ENCODE measurements at places on chromosomes 6 and 20. TPM values are rescaled to one million over a fixed set of nuclear protein-coding genes. Genes with fewer than 3 reads are reported as not detected.

- no peaks in the 10 kb centered on the region for H3K36me3 ChIP-seq
- no peaks in the 10 kb centered on the region for H3K4me1 ChIP-seq
- DNase-seq = no peak
- no peak overlapping the region for H3K27ac ChIP-seq
Observed at GRCh38 chr6:135141728-135142127, 39.4 kb upstream of the MYB start.

- DNase-seq = peak; percentile 54
- no peaks in the 10 kb centered on the region for H3K36me3 ChIP-seq
- H3K27me3 ChIP-seq = no peaks in the 10 kb centered on the region
- H3K27ac ChIP-seq = peak overlapping the region; percentile 70
- peak overlapping the region; percentile 4 for H3K4me3 ChIP-seq
Observed at GRCh38 chr6:129490521-129491255, 219.3 kb downstream of the ARHGAP18 start.

DNA sequence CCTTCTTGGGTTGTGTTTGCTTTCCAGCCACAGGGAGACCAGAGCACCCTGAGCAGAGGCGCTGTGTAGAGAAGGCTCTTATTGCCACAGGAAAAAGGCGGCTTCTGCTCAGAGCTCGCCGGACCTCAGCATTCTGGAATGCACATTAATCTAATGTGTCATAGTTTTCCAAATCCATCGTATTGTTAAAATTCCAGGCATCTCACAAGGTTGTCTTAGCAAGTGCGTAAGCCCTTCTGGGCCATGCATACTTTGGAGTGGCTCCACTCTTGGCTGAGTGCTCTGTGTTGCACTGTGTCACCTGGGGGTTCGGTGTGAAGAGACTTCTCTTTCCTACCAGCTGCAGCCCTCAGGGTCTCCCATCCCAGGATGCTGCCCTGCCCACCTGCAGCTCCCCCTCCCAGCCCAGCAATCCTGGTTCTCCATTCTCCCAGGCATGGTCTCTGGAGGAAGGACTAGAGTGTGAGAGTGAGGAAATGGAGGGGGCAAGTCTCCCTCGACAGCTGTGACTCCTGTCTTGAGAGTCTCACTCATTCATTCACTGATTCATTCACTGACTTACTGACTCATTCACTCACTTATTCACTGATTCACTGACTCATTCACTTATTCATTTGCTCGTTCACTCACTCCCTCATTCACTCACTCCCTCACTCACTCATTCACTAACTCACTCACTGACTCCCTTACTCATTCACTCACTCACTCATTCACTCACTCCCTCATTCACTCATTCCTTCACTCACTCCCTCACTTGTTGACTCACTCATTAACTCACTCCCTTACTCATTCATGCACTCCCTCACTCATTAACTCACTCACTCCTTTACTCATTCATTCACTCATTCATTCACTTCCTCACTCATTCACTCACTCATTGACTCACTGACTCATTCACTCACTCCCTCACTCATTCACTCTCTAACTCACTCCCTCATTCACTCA is 83.7 kb upstream of the MPC1 start:
- no peak overlapping the region for H3K27ac ChIP-seq
- no peak overlapping the region for H3K4me3 ChIP-seq
- H3K36me3 ChIP-seq = no peaks in the 10 kb centered on the region
- DNase-seq = no peak
- H3K4me1 ChIP-seq = peaks cover 3% of the 10 kb centered on the region

DNA sequence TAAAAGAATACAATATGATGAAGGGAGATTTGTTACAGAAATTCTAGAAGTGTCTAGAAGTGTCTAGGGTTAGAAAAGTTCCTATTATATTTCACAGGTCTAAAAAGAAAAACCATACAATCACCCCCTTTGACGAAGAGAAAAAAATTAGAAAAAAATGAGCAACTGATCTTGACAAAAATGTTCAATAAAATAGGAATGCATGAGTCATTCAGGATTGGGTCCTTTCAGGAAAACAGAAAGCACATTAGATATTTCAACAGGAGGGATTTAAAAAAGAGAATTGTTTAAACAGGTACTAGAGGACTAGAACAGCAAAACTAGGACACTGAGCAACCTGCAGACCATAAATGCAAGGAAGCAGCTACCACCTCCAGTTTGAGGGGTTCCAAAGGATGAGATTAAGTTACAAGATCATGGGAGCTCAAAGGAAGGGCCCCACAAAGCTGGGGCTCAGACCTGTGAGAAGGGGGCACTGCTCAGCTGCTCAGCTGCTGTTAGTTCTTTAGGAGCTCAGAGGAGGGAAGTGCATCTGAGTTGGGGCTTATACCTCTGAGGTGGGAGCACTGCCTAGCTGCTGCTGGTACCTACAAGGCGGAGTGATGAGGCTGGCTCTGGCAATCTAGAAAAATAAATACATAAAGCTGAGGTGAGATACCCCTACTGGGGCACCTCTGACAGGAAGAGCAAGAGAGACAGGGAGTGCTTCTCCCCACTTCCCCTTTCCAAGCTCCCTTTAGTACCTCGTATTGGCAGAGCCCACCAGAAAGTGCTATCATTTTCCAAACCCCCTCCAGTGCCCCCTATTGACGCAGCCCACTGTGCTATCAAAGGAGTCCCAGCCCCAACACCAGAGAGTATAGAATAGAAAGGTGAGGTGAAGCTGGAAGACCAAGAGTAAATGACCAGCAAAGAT is 27.1 kb upstream of the BEND6 start:
- H3K4me3 ChIP-seq = no peak overlapping the region
- no peaks in the 10 kb centered on the region for H3K4me1 ChIP-seq
- H3K27me3 ChIP-seq = no peaks in the 10 kb centered on the region

PRRT1 gene
- total RNA-seq = 1.3 TPM

MANEA gene
- total RNA-seq = 20.1 TPM

SLA2 gene
- total RNA-seq = 0.13 TPM

DNA sequence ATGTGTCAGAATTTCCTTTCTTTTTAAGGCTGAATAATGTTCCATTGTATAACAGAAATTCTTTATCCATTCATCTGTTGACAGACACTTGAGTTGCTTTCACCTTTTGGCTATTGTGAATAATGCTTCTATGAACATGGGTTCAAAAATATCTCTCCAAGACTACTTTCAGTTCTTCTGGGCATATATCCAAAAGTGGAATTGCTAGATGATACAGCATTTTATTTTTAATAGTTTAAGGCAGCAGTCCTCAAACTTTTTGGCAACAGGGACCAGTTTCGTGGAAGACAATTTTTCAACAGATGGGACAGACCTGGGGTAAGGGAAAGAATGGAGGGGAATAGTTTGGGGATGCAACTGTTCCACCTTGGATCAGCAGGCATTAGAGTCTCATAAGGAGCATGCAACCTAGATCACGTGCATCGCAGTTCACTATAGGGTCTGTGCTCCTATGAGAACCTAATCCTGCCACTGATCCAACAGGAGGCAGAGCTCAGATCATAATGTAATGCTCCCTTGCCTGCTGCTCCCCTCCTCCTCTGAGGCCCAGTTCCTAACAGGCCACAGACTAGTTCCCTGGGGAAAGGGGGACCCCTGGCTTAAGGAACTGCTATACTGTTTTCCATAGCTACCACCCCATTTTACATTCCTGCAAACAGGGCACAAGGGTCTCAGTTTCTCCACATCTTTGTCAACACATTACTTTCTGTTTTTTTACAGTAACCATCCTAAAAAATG is 239.9 kb upstream of the RNF217 start:
- DNase-seq = no peak
- H3K27me3 ChIP-seq = no peaks in the 10 kb centered on the region
- H3K27ac ChIP-seq = no peak overlapping the region
- H3K4me3 ChIP-seq = no peak overlapping the region

LRRC73 gene
- total RNA-seq = 2.9 TPM

CFB gene
- 5.6 TPM for total RNA-seq

DNA sequence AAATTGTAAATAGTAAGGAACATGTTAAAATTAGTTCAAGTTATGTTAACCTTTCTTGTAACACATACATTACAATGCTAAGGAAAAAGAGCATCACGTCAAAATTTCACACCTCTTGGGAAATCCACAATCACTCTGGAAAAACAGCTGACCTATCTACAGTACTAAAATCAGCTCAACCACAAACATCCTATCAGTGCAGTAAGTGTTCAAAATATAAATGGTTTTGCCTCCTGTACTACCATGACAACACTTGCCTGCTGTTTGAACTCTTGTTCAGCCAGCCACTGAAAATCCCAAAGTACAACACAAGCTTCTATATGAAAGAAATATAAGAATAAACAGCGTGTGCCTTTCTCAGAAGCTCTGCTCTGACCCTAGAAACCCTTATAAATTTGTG is 83.5 kb upstream of the PLN start:
- H3K4me3 ChIP-seq = no peak overlapping the region
- DNase-seq = no peak
- H3K27ac ChIP-seq = no peak overlapping the region
- H3K36me3 ChIP-seq = no peaks in the 10 kb centered on the region
- H3K27me3 ChIP-seq = no peaks in the 10 kb centered on the region
- no peaks in the 10 kb centered on the region for H3K4me1 ChIP-seq

DNA sequence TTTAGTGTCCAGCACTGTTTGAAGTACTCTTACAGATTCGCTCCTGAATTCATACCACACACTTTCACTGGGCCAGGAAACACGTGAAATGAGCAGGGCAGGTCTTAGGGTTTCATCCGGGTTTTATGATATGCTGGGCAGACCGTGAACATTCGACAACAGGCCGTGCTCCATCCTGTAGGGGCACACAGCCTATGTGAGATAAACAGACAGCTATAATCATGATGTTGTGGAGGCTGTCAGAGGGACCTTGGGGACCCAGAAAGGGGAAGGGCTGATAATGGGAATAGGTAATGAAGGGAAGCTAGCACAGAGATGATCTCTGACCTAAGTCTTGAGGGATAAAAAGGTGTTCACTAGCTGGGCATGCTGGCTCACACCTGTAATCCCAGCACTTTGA is 110.4 kb downstream of the RIN2 start:
- H3K4me1 ChIP-seq = peaks cover 9% of the 10 kb centered on the region
- H3K27me3 ChIP-seq = no peaks in the 10 kb centered on the region
- no peaks in the 10 kb centered on the region for H3K36me3 ChIP-seq
- H3K27ac ChIP-seq = no peak overlapping the region
- H3K4me3 ChIP-seq = no peak overlapping the region
- DNase-seq = no peak

HSP90AB1 gene
- total RNA-seq = 1,253 TPM

DNA sequence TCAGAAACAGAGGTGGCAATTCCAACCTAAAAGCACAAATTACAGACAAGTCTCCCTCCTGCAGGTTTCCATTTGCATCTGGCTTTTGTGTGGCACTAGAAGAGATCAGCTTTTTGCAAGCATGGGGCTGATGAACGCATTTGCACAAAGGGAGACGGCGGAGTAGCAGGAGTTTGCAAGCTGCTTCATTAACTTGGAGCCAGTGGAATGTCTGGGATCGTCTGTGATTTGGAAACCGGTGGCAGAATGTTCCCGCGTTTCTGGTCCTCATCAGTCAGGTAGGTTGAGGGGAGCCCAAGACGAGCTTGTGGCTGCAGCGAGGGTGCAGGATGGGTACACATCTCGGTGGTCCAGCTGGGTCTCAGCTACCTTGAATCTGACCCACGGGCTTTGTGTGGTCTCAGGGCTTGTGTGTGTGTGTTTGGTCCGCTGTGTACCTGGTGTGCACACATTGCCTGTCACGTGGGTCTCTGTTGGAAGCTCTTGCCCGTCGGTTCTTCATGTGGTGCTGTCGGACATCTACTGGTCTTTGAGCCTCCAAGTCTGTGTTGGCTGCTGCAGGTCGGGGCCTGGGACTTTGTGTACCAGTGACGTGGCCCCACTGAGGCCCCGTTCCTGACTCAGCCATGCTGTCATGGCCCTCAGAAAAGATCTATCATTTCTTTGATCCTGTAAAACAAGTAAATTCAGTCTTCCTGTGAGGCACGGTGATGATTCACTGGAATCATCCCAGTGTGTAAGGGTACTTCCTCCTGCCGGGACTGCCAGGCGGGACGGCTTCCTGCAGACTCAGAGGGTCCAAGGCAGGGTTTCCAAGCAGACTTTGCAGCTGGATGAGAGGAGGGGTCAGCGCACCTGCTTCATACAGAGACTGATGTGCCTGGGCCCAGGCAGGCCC is 12.4 kb upstream of the MYT1 start:
- no peaks in the 10 kb centered on the region for H3K27me3 ChIP-seq
- H3K4me1 ChIP-seq = no peaks in the 10 kb centered on the region
- H3K4me3 ChIP-seq = no peak overlapping the region
- no peak for DNase-seq
- no peak overlapping the region for H3K27ac ChIP-seq

SMAP1 gene
- total RNA-seq = 41.9 TPM

DNA sequence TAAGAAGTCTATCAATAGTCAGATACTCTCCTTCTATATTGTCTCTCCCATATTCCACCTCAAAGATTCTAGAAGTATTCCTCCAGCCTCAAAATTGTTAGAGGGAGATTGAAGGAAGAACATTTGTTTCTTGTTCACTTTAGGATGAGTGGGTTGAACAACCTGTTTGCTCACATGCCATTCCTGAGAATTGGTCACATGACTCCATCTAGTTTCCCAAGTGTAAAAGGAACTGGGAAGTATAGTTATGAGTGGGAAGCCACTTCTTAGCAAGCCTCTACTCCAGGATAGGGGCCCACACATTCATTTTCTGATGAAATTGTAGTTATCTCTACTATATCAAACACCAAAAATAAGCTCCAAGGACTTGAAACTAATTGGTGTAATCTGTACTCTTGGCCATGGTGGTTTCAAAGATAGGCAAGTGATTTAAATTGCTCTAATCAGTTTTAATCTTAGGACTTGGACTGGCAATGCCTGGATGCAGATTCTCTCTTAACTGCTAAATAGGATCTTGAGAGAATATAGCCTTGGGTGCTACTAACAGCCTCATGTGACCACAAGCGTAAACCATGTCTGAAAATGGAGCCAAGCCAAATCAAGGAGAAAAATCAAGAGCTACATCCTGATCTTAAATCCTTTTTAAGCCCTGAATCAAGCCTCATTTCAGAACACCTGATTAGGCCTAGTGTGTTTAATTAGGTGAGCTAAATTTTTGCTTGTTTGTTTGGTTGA is 758.7 kb upstream of the MAN1A1 start:
- H3K27me3 ChIP-seq = no peaks in the 10 kb centered on the region
- no peak for DNase-seq
- H3K36me3 ChIP-seq = no peaks in the 10 kb centered on the region
- no peak overlapping the region for H3K4me3 ChIP-seq
- no peaks in the 10 kb centered on the region for H3K4me1 ChIP-seq

GRCh38 chr20:36149469-36149868 is 5.1 kb upstream of the EPB41L1 start:
- H3K27me3 ChIP-seq = no peaks in the 10 kb centered on the region
- H3K36me3 ChIP-seq = no peaks in the 10 kb centered on the region
- DNase-seq = no peak
- H3K27ac ChIP-seq = no peak overlapping the region

- DNase-seq = no peak
- no peak overlapping the region for H3K27ac ChIP-seq
- peaks cover 6% of the 10 kb centered on the region for H3K4me1 ChIP-seq
- H3K27me3 ChIP-seq = no peaks in the 10 kb centered on the region
- H3K36me3 ChIP-seq = no peaks in the 10 kb centered on the region
Observed at GRCh38 chr6:47276377-47276776, 33.3 kb downstream of the TNFRSF21 start.

All from Panc1 (cell line).